KG1 (cell line): ENCODE measurements at places on chromosomes 7 and 10.

GRCh38 chr7:17863095-17863808 is 77.0 kb downstream of the SNX13 start:
- DNase-seq, result no peak

DNA sequence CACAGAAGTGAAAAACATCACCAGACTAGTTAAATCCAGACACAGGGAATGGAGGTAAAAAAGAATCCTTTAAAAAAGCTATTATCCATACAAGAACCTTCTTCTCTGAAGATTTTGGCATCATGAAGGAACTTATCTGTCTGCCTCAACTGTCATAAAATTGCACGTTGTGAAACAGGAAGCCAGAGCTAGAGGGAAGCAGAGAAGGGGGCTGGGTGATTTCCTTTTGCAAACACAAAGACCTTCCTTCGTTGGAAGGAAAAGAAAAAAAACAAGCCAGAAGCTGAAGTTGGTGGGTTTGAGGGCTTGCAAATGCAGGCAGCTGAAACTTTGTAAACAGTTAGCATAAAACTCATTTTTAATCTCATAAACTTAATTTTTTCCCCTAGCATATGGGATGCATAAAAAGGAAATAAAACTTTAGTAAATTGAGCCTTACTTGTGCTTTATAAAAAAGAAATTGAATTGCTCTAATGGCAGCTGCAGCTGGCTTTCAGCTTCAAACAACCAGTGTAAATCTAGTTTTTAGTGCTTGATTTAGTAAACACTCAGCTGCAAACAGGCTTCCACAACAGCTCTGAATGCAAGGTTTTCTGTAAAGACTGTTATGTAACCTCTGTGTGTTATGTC is 101.6 kb downstream of the OTUD1 start:
- peak; percentile 60 for DNase-seq

- no peak for DNase-seq
Observed at GRCh38 chr7:1322240-1323110, 89.8 kb downstream of the UNCX start.

- no peak for DNase-seq
Observed at GRCh38 chr10:75191821-75192568, 18.6 kb upstream of the VDAC2 start.

DNA sequence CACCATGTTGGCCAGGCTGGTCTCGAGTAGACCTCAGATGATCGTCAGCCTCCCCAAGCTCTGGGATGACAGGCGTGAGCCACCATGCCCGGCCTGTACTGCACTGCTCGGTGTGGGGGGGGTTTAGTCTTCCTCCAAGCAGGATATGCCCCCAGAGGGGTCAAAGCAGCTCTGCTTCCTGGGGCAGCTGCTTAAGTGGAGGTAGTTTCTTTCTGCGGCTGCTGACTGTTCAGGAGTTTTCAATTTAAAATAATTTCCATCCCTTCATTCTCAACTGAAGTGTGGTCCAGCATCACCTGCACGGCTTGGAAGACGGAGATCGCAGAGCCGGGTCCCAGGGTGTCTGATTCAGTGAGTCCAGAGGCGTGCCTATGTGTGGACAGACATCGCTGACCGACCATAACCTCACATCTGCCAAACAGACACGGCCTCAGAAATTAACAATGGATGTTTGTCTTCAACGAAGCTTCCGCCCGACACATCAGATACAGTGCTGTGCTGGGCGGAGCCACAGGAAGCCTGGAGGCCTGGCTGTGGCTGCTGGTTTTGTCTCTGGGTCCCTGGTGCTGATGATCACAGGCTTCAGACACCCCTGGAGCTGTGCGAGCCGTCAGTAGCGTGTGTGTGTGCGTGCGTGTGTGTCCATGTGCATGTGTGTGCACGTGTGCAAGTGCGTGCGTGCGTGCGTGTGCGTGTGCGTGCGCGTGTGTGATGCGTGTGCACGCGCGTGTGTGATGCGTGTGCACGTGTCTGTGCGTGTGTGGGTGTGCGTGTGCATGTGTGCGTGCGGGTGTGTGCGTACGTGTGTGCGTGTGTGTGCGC is 226.5 kb upstream of the PITRM1 start:
- DNase-seq, result no peak

- no peak for DNase-seq
Observed at GRCh38 chr7:46852795-46853194, 729.1 kb downstream of the TNS3 start.

- no peak for DNase-seq
Observed at GRCh38 chr10:131187926-131188325, 123.6 kb downstream of the TCERG1L start.
